ENCODE measurements at places on chromosomes 1 and 21.

GRCh38 chr1:233229288-233229687 is 66.2 kb downstream of the PCNX2 start:
- no peak for DNase-seq

GRCh38 chr1:167728818-167729410 is 7.1 kb downstream of the MPZL1 start:
- DNase-seq = no peak

DNA sequence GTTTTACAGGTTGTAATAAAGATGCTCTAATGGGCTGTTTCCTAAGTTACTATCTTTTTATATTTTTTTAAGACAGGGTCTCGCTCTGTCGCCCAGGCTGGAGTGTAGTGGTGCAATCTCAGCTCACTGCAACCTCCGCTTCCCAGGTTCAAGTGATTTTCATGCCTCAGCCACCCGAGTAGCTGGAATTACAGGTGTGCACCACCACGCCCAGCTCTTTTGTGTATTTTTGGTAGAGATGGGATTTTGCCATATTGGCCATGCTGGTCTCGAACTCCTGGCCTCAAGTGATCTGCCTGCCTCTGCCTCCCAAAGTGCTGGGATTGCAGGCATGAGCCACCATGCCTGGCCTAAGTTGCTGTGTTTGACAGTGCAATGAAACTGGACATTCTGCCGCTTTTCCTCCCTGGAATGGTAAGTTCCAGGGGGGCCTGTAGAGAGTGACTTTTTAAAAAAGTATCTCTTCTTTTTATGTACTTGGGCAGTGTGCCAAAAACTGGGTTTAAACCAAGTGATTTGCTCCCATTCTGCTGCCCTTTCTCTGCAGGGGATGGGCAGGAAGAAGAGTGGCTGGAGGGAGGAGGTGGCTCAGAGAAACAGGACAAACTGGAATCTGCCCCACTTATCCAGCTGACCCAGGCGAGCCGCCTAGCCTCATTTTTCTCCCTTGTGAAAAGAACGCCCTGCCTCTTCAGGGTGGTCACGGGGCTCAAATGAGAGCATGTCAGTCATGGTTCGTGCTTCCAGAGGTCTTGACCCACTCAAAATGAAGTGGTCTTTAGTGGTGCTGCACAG is 2.3 kb downstream of the SLC37A1 start:
- DNase-seq = no peak

- DNase-seq = no peak
Observed at GRCh38 chr21:25577424-25578055, 29.7 kb downstream of the MRPL39 start.

DNA sequence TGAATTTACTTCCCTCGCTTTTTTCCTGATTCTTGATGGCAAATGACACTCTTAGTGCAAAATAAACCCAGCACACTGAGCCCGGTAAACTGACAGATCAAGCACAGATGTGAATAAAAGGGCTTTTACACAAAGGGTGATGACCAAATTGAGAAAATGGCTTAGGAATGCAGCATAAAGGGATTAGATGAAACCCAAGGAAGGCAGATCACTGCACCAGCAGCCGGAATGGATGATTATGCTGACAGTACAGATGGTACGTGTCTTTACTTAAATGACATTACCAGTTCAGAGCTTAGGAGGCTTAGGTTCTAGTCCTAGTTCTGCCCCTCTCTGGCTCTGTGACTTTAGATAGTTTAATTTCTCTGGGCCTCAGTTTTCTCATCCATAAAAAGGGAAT is 12.0 kb downstream of the PKP1 start:
- DNase-seq = no peak

DNA sequence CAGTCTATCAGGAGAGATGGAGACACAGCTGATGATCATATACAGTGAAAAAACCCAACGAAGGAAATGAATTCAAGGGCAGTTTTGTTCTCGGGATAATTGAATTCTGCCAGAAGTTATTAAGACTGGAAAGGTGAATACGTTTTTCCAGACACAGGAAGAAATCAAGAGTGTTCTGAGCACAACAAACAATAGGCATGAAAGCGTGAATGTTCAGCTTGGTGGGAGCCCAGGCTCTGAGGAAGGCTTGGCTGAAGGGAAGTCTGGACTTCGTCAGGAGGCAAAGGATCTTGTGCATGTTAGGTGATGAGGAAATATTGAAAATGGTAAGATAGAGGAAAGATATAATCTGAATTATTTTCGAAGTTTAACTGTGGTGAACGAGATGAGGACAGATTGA is 50.4 kb downstream of the CYYR1 start:
- no peak for DNase-seq

- DNase-seq = no peak
Observed at GRCh38 chr21:28590676-28591075, 402.0 kb downstream of the LTN1 start.

GRCh38 chr1:163357378-163357777 is 35.6 kb downstream of the NUF2 start:
- no peak for DNase-seq

GRCh38 chr1:9466780-9467758 is 72.2 kb upstream of the SLC25A33 start:
- DNase-seq = no peak

- no peak for DNase-seq
Observed at GRCh38 chr21:21039624-21040170, 41.5 kb downstream of the NCAM2 start.

- DNase-seq = no peak
Observed at GRCh38 chr1:237429252-237429651, 387.3 kb downstream of the RYR2 start.

DNA sequence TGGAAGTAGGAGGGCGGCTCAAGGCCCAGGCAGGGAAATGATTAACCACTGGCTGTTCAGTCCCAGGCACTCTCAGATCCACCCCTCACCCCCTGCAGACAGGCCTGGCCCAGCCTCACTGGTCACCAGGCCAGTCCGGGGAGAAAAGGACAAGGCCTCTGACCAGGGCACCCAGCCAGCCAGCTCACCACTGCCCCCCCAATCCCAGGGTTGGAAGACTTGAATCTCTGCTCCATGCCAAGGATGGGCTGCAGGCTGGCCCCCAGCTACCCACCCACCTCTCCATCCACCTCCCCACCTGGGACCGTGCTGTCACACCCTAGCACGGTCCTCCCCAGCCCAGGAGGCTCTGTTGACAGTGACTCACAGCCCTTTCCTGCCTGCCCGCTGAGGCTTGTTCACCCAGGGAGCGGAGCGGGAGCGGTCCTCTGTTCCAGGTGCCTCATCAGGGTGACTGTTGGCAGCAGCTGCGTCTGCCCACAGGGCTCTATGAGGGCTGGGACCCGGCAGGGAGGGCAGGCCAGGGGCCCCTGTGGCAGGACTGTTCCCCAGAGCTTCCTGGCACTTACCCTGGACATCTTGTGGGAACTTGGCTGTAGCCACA is 2.2 kb downstream of the LAD1 start:
- no peak for DNase-seq

DNA sequence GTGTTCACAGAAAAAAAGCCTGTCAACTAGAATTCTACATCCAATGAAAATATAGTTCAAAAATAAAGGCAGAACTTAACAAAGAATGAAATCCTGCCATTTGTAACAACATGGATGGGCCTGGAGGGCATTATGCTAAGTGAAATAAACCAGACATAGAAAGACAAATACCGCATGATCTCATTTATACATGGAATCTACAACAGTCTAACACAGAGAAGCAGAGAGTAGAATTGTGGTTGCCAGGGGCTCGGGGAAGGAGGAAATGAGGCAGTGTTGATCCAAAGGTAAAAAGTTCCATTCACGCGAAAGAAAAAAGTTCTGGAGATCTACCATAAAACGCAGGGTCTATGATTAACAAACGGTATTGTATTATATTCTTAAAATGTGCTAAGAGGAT is 282.6 kb downstream of the MRPL39 start:
- no peak for DNase-seq

DNA sequence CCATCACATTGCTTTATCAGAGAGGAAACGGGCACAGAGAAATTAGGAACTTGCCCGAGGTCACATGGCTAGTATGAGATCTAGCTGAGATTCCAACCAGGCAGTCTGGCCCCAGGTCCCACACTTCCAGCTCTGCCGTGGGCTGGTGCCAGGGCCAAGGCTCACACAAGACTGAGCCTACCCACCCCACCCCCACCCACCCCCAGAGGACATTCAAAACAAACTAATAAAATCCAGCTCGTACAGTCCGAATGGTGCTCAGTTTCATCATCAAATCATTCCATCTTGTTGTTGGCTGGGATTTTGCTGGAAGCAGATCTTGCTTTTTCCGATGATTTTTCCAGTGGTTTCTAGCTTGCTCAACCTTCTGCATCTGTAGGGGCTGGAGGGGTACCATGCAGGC is 27.9 kb downstream of the MATN1 start:
- DNase-seq = no peak

DNA sequence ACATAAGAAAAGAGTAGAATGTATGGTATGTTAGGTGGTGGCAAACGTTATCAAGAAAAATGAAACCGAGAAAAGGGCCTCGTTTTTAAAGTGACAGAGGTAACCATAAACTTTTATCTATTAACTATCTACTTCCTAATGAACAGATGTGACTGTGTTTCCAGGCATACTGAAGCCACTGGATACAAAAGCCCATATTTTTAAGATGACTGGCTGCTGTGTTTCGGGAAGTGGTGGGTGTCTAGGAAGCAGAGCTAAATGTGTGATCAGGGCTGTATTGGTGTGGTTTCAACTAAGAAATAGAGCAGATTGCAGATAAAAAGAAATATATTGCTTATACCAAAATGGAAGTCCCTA is 71.8 kb downstream of the CHRM3 start:
- DNase-seq = no peak

- DNase-seq = no peak
Observed at GRCh38 chr1:2090216-2090890, 40.1 kb downstream of the PRKCZ start.

DNA sequence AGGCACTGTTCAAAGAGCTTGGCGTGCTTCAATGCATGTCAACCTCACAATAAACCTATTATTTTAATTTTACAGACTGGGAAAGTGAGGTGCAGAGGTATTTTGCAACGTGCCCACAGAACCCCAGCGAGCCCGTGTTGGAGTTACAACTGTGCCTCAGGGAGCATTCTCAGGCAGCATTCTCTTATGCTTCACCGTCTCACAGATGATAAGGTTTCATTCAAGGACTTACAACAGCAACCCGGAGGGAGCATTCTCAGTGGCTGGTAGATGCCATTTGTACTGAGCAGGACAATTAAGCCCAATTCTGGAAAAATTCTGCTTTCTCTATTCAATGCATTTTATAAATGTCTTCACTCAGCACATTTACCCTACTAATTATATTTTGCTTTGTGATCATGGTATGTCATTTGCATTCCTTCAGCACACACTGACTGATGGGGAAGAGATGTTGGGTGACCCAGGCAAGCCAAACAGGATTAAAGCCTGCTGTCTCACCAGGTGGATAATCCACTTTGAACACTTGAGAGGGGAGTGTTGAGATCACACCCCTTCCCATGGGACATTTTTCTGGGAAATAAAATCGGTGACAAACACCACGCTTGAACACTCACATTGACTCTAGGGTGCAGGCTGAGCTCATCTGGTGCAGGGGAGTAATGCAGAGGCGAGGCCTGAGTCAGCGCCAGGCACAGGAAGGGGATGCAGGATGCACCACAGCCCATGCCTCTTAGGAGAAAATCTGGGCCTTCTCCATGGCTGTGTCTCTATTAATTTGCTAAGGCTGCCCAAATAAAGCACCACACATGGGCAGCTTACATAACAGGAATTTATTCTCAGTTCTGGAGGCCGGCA is 113.9 kb downstream of the CLIC6 start:
- no peak for DNase-seq

- DNase-seq = no peak
Observed at GRCh38 chr1:10678852-10679251, 117.6 kb downstream of the CASZ1 start.

DNA sequence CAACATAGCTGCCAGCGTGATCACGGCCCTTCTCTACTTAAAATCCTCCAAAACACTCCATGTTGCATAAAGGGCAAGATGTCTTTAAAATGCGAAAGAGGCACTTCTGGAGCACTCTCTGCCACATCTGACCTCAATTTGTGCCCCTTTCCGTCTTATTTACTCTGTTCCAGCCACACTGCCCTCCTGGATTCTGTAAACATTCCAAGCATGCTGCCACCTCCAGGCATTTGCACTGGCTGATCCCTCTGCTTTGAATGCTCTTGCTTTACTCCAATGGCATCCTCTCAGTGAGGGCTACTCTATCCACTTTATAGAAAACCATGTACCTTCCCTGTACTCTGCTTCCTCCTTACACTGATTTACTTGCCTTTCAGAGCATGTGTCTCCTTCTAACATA is 5.3 kb upstream of the RGS7 start:
- DNase-seq = no peak

DNA sequence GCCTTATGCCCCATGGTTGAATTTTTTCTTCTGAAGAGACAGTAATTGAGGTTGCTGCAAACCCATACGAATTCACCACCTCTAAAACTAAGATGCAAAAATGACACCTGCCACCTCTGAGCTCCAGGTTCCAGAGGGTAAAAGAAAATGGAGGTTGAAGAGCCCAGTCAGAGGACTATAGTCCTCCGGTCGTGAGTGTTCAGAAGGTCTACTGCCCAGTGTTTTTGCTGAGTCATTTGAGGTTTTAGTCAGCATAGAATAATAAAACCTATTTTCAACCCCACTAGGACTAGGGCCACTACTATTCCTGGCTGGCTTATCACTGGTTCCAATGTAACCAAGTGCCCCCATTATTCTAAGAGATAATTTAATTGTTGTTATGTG is 12.9 kb upstream of the SLAMF7 start:
- DNase-seq = no peak

- no peak for DNase-seq
Observed at GRCh38 chr1:226989085-226989920, 49.2 kb downstream of the COQ8A start.

DNA sequence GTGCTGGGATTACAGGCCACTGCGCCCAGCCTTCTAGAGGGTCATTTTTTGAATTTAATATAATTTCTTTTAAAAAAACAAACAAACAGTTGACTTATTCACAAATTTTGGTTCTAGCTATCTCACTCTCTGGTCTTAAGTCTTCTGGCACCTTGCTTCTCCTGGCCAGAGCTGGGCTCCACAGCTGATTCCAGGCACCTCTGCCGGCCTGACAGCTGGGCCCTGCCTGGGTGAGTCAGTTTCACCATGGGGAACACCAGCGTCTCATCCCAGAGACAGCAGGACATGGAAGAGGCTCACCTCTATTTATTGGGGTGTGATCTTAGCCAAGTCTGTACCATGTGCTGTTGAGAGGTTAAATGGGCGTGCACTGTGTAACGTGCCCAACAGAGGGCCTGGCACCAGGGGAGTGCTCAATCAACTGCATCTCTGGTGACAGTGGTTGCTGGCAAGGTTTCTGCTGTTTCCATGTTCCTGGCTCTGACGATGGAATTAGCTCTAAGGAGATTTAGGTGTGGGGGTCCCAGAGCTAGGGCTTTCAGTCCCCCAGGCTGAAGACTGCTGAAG is 956 bp downstream of the CPLANE2 start:
- DNase-seq = peak; percentile 57

GRCh38 chr1:153246018-153246417 is 13.5 kb upstream of the LORICRIN start:
- no peak for DNase-seq

GRCh38 chr1:44267438-44267837 is 54.2 kb downstream of the DMAP1 start:
- DNase-seq = no peak

Measured in activated CD4-positive, alpha-beta T cell treated with anti-CD3 and anti-CD28 coated beads, Interleukin-2, amount 10 ng/mL, durations not matched to agents 7 days and 5 days (primary cell).